ENCODE measurements at places on chromosomes 3 and 15.
A peak's percentile ranks its signal among the peaks of the same experiment; 100 is the strongest.

- DNase-seq: no peak
Observed at GRCh38 chr3:5806192-5806591, 618.7 kb downstream of the EDEM1 start.

DNA sequence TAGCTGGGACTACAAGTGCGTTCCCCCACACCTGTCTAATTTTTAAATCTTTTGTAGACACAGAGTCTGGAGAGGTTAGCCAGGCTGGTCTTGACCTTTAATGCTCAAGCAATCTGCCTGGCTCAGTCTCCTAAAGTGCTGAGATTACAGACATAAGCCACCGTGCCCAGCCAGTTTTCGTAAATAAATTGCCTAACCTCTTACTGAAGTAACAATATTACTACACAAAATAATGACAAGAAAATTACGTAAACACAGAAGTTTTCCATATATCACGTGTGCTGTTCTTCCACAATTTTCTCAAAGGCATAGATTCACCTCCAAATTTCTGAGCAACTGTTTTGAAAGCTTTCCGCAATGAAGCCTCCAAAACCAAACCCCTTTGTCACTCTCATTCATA, 58.1 kb upstream of the PROK2 start:
- DNase-seq: no peak

DNA sequence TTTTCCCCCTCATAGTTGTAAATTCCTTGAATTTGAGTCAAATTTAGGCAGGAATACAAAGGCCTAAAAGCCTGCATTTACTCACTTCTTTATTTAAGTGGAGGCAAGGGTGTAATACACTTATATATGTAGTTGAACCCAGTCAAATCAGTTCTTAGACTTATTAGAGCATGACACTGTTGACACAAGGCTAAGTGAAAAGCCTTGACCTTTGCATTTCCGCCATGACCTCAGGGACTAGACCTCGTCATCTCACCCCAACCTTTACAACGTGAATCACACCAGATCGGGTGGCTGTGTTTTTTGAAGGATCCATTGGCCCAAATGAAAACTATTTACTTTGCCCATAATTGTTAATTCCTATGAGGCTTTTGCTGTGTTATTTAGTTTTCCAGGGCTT, 774.4 kb downstream of the ROBO1 start:
- no peak for DNase-seq

- DNase-seq: no peak
Observed at GRCh38 chr3:30655187-30655812, 48.9 kb downstream of the TGFBR2 start.

DNA sequence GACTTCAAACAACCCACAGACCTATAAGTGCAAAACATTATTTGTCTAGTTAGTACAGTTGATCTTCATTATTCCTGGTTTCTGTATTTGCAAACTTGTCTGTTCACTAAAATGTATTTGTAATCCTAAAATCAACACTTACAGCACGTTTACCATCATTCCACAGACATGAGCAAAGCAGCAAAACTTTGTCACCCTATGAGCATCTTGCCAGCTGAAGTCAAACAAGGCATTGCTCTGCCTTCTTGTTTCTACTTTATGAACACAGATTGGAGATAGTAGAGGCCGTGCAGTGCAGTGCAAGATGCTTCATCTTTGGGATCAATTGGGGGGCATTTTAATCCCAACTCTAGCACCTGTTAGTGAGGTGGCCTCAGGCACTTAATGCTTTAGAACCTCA, 202.1 kb downstream of the NLGN1 start:
- no peak for DNase-seq

- no peak for DNase-seq
Observed at GRCh38 chr15:31203999-31204398, 102.5 kb upstream of the TRPM1 start.

DNA sequence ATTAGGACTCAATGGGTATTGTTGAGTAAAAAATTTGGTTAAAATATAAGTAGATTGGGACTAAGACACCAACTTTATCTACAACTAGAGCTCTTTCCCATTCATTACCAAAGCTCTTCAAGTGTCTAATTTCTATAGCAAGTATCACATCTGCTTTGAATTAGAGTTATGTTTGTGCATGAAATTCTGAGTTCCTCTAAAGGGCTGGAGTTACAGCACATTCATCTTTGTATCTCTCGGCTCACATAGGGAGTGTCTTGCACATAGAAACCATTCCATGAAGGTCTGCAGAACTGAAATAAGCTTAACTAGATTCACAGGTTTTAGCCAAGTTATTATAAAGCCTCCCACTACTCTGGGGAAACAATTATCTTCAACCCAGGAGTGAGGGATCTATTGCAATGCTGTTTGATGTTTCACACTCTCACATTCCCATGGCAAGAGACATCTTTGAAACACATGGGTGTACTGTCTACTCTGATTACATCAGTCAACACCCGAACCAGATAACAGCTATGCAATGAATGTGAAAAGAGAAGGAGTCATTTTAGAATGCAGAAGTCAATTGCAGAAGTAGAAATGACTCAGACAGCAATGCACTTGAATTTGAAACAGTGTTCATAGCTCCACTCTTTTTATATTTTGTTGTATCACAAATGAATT, 93.1 kb upstream of the KBTBD8 start:
- DNase-seq: no peak

DNA sequence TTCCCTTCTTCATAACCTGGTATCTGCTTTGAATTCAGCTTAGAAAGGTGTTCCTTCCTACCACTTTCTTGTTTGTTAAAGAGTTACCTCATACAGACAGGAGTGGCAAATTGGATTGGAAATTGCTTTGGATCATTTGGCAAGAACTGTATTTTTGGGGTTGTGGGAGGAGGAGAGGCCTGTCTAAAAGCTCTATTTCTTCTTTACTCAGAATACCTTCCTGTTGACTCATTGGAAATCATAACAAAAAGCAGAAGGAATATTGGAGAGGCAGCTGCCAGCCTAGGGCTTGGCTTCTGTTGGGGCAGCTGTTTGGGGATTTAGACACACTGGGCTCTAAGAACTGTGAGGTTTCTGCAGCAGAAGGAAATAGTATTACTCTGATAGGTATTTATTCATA, 14.2 kb downstream of the IQGAP1 start:
- no peak for DNase-seq

DNA sequence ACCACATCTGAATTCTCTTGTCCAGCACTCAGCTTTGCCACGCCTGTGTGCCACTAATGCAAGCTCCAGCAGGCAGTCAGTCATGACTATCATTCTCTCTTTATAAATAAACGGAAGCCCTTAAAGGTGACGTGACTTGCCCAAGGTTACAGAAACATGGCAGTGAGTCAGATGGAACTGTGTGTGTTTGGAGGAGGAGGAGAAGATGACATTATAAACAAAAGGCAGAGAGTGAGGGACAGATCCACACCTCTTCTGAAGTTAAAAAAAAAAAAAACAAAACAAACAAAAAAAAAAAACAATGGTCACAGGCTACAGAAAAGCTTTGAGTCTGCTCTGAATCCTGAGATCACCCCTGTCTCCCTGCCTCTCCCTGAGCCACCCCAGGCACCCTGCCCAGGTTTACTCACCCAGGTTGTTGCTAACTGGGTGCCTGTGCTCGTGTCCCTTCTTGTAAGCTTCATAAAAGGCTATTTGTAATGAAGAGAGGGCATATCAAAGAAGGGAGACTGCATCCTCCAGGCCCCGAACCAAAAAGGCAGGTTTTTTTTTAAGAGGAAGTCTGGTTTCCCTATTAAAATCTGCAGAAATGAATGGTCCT, 119.7 kb upstream of the PHLDB2 start:
- DNase-seq: no peak

- no peak for DNase-seq
Observed at GRCh38 chr3:82087958-82088357, 326.5 kb upstream of the GBE1 start.

GRCh38 chr3:174132006-174132405, 727.1 kb upstream of the NAALADL2 start:
- no peak for DNase-seq

DNA sequence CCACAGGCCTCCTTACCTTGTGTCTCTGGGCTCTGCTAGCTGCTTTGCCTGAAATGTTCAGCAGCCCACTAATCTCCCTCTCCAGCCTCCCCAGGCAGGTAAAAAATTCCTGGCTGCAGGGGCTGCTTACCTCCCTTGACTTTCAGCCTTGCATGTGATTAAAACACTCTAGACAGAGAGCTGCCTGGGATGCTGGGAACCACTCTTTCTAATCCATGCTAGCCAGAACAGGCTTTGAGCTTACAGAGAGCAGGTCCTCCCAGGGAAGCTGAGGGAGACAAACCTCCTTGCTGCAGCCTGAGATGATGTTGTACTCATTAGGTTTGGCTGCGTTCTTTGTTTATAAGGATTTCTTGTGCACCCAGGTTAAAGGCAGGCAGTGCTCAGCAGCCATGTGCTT, 33.7 kb upstream of the LIPC start:
- no peak for DNase-seq

DNA sequence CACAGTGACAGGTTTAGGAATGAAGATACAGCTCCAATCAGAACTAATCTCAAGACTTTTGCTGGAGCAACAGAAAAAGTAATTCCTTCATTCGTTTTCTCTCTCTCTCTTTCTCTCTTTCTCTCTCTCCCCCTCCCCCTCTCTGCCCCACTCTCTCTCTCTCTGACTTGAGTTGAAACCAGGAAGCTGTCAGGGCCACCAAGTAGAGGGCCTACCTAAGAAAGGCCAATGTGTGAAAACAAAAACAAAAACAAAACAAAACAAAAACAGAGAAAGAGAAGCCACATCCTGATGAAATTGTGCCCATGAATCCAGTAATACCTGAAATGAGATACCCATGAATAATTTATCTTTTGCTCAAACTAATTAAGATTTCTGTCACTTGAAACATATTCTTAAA, 72.9 kb downstream of the ATP8B4 start:
- peak; percentile 56 for DNase-seq

DNA sequence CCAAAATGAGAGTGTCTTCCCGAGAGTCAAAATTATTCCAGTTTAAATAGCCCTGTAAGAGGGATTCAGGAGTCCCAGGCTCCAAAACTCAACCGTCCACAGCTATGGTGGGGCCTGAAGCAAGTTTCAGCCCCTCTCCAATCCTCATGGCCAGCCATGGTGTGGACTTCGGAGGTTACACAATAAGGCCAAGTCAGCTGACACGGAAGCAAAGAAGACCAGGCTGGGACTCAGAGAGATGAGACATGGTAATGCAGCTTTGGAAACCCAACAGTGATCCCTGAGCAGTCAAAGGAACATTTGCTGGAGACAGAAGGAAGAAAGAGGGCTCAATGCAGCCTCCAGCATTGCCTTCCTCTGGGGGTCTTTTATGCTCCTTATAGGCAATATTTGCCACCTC, 324.6 kb upstream of the TLE3 start:
- no peak for DNase-seq

DNA sequence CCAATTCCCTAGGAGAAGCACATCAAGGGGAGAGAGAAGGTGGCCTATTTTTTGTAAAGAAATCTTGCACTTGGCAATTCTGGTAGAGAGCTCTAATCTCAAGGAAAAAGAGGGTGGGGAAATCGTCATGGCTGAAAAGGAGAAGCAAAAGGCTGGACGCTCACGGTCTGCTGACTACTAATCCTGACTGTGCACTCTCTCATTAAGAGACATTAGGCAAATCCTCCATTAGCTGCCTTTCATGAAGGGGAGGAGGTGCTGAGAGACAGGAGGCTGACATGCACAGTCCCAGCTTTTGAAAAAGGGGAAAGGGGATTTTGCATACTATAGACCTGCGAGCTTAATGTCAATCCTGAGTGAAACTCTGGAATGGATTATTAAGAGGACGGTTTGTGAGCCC, 170.0 kb downstream of the NR2F2 start:
- DNase-seq: no peak

DNA sequence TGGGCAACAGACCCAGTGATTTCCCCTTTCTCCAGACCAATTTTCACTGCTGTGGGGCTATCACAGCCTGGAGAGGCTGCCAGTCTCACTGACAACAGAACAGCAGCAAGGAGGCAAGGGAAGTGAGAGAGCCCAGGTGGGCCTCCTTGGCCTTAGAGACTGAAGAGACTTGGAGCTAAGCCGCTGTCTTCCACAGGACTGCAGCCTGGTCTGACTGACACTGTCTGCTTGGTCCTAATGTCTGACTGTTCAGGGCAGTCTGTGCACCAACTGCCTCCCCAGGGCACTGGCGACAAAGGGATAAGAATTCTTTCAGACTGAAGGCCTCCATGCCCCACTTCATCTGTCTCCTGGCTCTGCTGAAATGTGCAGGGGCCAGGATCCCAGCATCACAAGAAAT, 11.5 kb downstream of the POMGNT2 start:
- no peak for DNase-seq

DNA sequence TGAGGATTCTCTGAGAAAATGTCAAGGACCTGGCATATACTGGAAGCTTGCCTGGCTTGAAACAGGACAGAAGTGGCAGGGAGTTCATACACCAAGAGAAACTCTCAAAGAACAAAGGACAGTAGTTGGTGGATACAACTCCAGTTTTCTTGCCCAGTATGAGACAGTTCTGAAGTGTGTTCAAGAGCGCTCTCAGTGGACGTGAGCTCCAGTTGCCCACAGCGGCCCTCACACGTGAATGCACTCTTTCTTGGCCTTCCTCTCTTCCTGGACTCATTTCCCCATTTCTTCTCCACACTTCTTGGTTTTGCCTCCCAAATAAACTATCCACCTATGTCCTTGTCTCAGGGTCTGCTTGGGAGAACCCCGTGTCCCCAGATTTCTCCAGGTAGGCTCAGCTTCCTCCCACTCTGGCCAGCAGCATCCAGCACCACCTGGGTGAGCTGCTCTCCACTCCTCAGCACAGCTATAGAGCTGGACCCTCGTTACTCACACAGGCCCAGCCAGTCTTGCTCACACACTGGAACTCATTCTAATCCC, 54.5 kb downstream of the DCLK3 start:
- DNase-seq: no peak

DNA sequence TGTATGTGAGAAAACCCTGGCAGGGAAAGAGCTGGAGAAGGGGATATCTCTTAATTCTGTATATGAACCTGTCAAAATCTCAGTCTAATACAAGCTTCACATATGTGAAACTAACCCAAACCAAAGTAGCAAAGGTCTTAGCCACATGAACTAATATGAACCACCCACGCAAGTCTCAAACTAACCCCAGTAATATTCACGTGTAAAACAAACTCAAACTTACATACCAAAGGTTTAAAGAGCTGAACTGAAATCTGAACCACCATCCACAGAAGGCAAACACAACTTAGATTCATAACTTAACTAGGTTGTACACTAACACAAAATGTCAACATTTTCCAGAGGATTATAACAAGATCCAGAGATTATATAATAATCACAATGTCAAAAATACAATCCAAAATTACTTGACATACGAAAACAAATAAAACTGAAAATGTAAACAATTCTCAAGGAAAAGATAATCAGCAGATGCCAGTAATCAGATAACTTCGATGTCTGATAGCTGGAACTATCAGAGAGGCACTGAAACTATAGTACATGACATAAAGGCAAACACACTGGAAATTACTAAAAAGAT, 64.1 kb downstream of the VPS13C start:
- DNase-seq: no peak

DNA sequence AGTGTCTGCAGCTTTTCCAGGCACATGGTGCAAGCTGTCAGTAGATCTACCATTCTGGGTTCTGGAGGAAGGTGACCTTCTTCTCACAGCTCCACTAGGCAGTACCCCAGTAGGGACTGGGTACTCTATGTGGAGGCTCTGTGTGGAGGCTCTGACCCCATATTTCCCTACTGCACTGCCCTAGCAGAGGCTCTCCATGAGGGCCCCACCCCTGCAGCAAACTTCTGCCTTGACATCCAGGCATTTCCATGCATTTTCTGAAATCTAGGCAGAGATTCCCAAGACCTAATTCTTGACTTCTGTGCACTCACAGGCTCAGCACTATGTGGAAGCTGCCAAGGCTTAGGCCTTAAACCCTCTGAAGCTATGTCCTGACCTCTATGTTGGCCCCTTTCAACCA, 1060.0 kb downstream of the NAALADL2 start:
- DNase-seq: no peak
